Small intestine (tissue), 16 donors: ENCODE measurements at places on chromosomes 3 and 15. TPM values are rescaled to one million over a fixed set of nuclear protein-coding genes. Genes with fewer than 3 reads are reported as not detected.

The TRANK1 gene
- polyA plus RNA-seq, result 8.8 TPM

DNA sequence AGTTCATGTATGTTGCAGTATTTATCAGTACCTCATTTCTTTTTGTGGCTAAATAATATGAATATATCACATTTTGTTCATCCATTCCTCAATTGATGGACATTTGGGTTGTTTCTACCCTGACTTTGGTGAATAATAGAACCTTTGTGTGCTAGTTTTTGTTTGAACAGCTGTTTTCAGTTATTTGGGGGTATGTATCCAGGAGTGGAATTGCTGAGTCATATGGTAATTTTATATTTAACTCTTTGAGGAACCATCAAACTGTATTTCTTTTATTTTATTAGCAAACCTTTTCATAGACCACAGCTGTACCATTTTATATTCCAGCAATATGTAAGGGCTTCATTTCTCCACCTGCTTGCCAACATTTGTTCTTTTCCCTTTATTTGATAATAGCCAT lies 38.4 kb upstream of the RBM5 start:
- no peak for DNase-seq

- DNase-seq, result no peak
These were observed 58.6 kb downstream of the WWTR1 start for GRCh38 chr3:149599236-149599635.

DNA sequence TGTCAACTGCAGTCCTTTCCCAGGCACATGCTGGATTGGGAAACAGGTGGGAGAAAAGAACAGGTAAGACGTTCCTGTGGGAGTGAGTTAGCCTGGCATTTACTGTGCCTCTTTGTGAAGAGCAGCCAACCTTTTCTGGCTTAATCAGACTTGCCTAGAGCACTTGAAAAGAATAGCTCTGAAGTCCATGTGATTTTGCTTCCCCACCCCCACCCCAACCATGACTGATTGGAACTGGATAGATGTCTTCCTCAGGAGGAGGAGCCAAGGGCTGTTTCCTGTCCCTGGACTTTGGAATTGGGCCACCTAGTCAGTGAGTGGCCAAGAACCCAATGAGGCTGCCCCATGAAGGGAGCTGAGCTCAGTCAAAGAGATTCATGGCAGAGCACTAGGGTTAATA lies 4.7 kb upstream of the TMEM41A start:
- peak; percentile 88 for DNase-seq

GRCh38 chr3:16437640-16438039 lies 75.9 kb downstream of the RFTN1 start:
- DNase-seq, result no peak

DNA sequence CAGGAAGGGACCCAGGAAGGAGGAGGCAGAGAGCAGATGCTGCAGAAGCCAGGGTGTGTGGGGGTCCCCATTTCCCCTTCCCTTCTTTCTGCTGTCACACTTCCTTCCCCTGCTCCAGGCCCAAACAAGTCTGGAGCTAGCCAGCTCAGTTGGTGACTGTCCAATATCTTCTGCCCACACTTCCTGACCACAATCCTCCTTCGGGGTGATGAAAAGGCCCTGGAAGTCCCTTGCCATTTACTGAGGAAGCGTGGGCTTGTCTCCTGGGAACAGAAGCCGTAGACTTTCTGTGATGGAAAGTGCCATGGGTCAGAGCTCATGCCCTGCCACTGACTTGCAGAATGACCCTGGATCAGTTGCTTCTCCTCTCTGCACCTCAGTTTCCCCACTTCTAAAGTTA lies 39.0 kb downstream of the ANAPC13 start:
- no peak for DNase-seq

DNA sequence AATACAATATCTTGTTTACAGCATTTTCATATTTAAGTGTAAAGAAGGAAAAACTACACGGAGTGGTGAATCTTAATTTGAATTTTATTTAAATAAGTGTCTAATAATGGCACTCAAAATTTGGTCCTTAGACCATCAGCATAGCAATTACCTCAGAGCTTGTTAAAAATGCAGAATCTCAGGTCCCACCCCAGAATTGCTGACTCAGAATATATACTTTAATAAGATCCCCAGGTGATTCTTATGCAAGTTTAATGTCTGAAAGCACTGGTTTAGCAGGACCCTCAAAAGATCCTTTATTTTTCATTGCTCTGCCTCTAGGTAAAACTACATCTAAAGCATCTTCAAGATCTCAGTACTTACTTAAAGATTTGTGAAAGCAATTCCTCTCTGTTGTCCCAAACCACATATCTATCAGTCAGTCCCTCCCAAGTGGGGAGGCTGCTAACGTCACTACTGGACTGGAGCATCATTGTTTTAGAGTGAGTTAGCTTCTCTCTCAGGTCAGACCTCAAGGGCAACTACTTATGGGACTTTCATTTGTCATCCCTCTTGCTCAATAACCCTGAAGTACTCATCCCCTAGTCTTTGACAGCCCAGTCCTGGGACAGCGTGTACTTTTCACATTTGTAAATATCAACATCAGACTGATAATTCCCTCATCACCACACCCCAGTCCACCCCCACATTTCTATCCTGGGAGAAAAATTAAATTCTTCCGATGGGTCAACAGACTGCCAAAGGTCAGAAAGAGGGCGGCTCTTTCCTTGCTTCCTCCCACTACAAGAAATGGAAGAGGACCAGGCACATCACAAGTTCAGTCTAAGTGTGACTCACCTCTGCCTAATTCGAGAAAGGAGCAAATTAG lies 76.7 kb downstream of the CBLB start:
- peak; percentile 12 for DNase-seq

DNA sequence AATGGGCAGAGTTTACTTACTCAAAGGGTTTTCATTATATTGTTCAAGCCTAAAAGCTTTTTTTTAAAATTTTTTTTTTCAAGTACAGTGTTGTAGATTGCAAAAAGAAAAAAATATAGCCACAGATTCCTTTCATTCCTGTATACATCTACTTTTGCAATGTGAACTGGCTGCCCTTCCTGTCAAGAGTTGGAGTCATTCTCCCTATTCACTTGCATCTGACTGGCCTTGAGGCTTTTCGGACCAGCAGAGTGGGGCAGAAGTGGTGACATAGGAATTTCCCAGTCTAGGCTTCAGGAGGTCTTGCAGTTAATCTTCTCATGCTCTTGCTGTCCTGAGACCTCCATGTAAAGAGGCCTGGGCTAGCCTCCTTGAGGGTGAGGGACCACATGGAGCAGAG lies 218.3 kb upstream of the CFAP20DC start:
- no peak for DNase-seq

- no peak for DNase-seq
These were observed 6.3 kb downstream of the INAFM2 start for GRCh38 chr15:40329804-40330203.
